ENCODE measurements at places on chromosomes 2 and 18. TPM values are rescaled to one million over a fixed set of nuclear protein-coding genes. Genes with fewer than 3 reads are reported as not detected.

- ATAC-seq: no peak
Observed at GRCh38 chr2:65574993-65575392, 142.6 kb upstream of the SPRED2 start.

The RUFY4 gene
- 0.12 TPM for total RNA-seq

The SP5 gene
- 0.16 TPM for total RNA-seq

DNA sequence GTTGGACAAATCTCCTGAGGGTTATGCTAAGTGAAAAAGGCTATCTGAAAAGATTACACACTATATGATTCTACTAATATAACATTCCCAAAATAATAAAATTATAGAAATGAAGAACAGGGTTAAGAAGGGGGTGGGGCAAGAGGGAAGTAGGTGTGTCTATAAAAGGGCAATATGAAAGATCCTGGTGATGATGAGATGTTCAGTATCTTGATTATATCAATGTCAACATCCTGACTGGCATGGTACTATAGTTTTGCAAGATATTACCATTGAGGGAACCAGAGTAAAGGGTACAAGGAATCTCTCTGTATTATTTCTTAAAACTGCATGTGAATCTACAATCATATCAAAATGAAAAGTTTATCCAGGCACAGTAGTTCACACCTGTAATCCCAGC is 16.7 kb downstream of the CFAP53 start:
- ATAC-seq: no peak

- ATAC-seq: peak; percentile 92
Observed at GRCh38 chr2:152466980-152467676, 132.2 kb downstream of the FMNL2 start.

The RASGRP3 gene
- 4.3 TPM for total RNA-seq

DNA sequence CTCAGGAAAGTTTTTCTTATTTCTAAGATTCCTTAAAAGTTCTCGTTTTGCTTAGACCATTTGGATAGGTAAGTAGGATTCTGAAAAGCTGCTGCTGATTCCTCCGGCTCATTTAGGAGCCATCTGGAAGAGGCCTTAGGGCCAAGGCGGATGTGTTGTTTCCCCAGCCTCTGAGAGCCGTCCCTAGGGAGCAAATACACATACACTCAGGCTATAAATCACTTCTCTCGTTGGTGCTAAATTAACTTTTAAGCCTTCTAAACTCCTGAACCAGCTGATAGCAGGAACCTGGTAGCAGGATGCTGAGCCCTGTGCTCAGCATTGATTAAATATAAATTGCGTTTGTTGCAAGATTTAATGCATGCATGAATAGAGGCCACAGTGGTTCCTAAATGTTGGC is 109.8 kb downstream of the ADCYAP1 start:
- ATAC-seq: no peak

- ATAC-seq: no peak
Observed at GRCh38 chr2:29638641-29639040, 282.7 kb downstream of the ALK start.

GRCh38 chr18:25805323-25805722 is 285.1 kb downstream of the SS18 start:
- no peak for ATAC-seq

DNA sequence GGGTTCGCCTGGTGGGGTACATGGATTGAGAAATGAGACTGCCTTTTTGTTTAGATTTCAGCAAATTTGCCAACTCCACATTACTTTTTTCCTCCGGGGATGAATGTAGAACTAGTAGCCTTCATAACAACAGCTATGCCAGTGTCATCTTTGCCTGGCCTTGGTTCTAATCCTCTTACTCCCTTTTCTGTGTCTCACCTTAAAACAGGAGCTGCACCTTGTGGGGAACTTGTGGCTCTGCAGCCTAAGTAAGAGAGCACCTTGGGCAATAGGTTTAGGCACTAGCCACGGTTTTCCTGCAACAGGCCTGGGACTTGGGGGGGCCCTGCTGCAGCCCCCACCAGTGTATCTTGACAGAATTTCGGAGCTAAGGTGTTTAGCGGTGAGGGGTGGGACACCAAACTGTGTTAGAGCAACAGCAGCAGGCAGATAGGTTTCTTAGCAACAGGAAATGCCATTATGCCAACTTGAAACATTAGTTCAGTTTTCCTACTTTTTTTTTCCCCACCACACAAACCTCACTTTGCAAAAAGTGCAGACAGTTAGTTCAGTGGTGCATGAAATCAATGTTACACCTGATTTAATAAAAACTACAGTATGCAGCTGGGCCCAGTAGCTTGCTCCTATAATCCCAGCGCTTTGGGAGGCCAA is 173.7 kb downstream of the PRKCE start:
- ATAC-seq: no peak

- ATAC-seq: no peak
Observed at GRCh38 chr2:28155086-28155485, 237.6 kb upstream of the FOSL2 start.

GRCh38 chr2:160373666-160374065 is 119.9 kb downstream of the RBMS1 start:
- no peak for ATAC-seq

The SERPINB11 gene
- total RNA-seq: 7.1 TPM

DNA sequence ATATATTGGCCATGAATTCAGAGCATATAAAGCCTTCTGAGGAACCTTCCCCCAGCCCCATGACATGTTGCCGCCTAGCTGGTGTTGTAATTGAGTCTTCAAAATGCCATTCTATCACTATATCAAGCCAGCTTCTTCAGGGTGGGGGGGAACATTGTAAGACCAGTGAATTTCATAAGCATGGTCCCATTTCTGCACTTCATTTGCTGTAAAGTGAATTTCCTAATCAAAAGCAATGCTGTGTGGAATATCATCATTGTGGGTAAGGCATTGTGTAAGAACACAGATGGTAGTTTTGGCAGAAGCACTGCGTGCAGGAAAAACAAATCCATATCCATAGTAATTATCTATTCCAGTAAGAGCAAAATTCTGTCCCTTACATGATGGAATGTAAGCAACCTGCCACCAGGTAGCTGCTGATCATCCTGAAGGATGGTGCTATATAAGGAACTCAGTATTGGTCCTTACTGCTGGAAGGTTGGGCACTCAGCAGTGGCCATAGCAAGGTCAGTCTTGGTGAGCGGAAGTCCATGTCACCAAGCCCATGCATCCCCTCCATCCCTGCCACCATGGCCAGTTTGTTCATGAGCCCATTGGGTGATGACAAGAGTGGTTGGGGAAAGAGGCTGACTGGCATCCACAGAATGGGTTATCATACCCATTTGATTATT is 159.4 kb downstream of the COPS8 start:
- no peak for ATAC-seq

GRCh38 chr18:8006979-8007378 is 439.9 kb downstream of the PTPRM start:
- ATAC-seq: no peak

The FZD7 gene
- total RNA-seq: 3.0 TPM

- no peak for ATAC-seq
Observed at GRCh38 chr18:42891705-42892104, 223.8 kb downstream of the RIT2 start.

GRCh38 chr18:31977270-31977872 is 34.4 kb upstream of the TRAPPC8 start:
- ATAC-seq: peak; percentile 31

The GREB1L gene
- not detected for total RNA-seq

GRCh38 chr2:56707218-56707617 is 523.4 kb downstream of the CCDC85A start:
- ATAC-seq: no peak

DNA sequence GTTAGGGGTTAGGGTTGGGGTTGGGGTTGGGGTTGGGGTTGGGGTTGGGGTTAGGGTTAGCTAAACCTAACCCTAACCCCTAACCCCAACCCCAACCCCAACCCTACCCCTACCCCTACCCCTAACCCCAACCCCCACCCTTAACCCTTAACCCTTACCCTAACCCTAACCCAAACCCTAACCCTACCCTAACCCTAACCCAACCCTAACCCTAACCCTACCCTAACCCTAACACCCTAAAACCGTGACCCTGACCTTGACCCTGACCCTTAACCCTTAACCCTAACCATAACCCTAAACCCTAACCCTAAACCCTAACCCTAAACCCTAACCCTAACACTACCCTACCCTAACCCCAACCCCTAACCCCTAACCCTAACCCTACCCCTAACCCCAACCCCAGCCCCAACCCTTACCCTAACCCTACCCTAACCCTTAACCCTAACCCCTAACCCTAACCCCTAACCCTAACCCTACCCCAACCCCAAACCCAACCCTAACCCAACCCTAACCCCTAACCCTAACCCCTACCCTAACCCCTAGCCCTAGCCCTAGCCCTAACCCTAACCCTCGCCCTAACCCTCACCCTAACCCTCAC is 24.1 kb upstream of the RABL2A start:
- ATAC-seq: peak; percentile 82

DNA sequence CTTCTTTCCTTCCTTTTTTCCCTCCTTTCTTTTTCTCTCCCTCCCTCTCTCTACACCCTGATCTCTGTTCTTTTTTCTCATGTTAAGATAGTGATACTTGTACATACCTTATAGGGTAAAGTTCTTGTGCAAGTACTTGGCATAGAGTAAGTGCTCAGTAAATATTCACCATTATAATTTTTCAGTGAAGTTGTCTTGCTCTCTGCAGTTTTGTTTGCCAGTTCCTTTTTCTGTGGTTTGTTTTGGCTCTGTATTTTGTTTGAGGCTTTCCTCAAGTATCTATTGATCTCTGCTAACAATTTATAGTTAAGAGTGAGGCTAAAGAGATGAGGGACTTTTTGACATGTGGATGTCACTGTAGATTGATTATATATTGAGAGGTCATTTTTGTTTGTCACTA is 48.0 kb downstream of the MTX2 start:
- no peak for ATAC-seq

The SCN7A gene
- 0.48 TPM for total RNA-seq

DNA sequence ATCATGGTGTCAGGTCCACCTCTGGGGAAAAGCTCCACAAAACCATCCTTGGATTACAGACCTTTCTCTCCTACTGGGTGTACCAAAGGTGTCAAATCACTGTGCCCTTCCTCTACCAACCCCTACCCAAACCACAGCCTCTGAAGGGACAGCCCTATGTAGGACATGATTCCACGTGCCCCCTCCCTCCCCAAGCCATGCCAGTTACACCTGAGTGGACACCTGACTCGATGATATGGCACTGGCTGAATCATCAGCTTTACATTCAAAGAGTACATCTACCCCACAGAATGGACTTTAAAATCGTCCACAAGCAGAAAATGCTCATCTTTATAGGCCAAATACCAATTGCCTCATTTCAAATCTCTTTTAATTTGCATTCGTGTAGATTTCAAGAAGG is 26.0 kb downstream of the TRABD2A start:
- ATAC-seq: no peak

- ATAC-seq: no peak
Observed at GRCh38 chr2:3291113-3291512, 86.5 kb downstream of the EIPR1 start.

The CHRNG gene
- not detected for total RNA-seq

GRCh38 chr18:23936381-23936958 is 78.1 kb upstream of the TTC39C start:
- ATAC-seq: no peak

DNA sequence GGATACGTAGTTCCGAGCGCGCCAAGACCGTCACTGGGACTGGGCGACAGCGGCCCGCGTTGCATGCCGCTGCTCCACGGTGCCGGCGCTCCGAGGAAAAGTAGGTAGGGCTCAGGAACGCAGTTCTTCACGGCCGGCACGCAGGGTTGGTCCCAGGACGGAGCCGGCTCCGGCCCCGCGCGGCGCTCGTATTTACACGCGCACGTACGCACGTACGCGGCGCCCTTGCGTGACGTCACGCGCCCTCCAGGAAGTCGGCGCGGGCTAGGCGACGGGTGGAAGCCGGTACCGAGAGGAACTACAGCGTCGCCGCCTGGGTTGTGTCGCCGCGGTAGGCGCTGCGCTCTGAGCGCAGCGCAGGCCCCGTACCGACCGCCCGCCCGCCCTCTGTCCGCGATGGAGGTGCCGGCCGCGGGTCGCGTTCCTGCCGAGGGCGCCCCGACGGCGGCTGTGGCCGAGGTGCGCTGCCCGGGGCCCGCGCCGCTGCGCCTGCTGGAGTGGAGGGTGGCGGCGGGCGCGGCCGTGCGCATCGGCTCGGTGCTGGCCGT is at the start of gene CTDP1:
Gene CTDP1, plus strand, starts transcription at position 252 of the 548 bp plus-strand sequence. Its CDS starts 145 bp downstream, at position 397.
- ATAC-seq: peak; percentile 81

The NOL4 gene
- not detected for total RNA-seq

- no peak for ATAC-seq
Observed at GRCh38 chr2:104702031-104702850, 151.7 kb upstream of the POU3F3 start.

- peak; percentile 19 for ATAC-seq
Observed at GRCh38 chr2:96320728-96321622, 4.1 kb upstream of the ITPRIPL1 start.

The MYL1 gene
- 0.44 TPM for total RNA-seq

GRCh38 chr2:58757971-58758370 is 516.8 kb upstream of the FANCL start:
- no peak for ATAC-seq

DNA sequence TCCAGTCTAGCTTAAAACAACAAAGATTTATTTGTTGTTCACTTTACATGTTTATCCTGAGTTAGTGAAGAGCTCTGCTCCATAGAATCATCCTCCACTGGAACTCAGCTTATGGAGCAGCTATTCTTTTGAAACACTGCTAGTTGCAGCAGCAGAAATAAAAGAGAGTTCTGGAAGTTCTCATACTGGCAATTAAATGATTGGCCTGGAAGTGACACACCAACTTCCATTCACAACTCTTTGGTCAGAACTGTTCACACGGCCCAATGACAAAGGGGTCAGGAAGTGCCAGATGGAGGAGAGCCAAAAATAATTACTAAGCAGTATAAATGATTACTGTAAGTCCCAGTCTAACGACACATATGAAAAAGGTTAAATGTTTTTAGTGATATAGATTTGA is 39.1 kb downstream of the FBXO11 start:
- peak; percentile 81 for ATAC-seq

GRCh38 chr2:86831537-86831936 is 30.1 kb downstream of the CD8B start:
- ATAC-seq: no peak

The MYCN gene
- total RNA-seq: 0.20 TPM

GRCh38 chr2:231923951-231924888 is 2.0 kb downstream of the NPPC start:
- no peak for ATAC-seq

- ATAC-seq: peak; percentile 22
Observed at GRCh38 chr2:187541086-187542085, 12.8 kb downstream of the TFPI start.

DNA sequence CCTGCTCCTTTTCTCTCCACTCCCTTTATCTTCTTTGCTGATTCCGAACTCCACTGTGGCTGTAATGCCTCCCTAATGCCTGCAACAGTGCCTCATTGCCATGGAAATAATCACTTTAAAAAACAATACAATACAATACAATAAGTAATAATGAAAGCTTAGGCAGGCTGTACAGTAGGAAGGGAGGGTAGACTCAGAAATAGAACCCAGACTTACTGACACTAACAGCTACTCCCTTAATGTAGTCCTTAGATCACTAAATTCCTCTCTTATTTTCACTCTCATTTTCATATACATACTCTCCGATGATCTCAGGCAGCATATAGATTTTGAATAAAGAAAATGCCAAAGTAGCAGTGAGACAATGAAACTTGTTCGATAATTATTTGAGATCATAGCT is 70.2 kb downstream of the DLGAP1 start:
- no peak for ATAC-seq

- peak; percentile 46 for ATAC-seq
Observed at GRCh38 chr2:206250041-206250897, 24.2 kb upstream of the ZDBF2 start.

GRCh38 chr2:70529610-70530009 is 24.0 kb downstream of the TGFA start:
- no peak for ATAC-seq

Data from esophagus mucosa (tissue), 1 donor.